HFFc6 (cell line): ENCODE measurements at places on chromosomes 6 and 20. TPM values are rescaled to one million over a fixed set of nuclear protein-coding genes. Genes with fewer than 3 reads are reported as not detected.

DNA sequence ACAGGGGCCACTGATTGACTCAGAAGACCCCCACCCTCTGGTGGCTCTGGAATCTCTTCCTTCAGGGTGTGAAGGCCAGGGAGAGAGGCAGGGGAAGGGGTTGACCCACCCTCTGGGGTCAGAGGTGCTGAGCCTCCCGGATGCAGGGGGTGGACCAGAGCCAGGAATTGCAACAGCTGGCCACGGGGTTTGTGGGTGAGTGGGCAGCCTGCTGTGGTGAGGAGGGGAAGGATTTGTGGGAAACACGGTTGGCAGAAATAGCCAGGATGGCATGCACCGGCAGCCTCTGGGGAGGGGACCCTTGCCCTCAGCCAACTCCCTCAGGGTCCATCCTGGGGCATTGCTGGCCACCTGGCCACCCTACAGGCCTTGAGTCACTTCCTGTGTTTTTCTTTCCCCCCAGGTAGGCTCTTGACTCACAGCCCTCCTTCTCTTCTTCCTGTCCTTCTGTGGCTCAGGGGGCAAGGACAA, 92.8 kb downstream of the MRPL14 start:
- peaks cover 40% of the 10 kb centered on the region for H3K4me1 ChIP-seq
- no peak overlapping the region; the same call in 1 of the 2 replicates for H3K4me3 ChIP-seq
- H3K27me3 ChIP-seq: no peaks in the 10 kb centered on the region; the same call in 1 of the 2 replicates
- H3K27ac ChIP-seq: peak overlapping the region; percentile 42; the same call in 1 of the 2 replicates
- H3K36me3 ChIP-seq: no peaks in the 10 kb centered on the region

- H3K4me1 ChIP-seq: peaks cover 36% of the 10 kb centered on the region
- H3K27ac ChIP-seq: peak overlapping the region; percentile 40
- peak overlapping the region; percentile 8; the same call in 1 of the 2 replicates for H3K4me3 ChIP-seq
- DNase-seq: no peak
- H3K27me3 ChIP-seq: no peaks in the 10 kb centered on the region
Observed at GRCh38 chr20:4702562-4703280, 19.0 kb upstream of the PRND start.

DNA sequence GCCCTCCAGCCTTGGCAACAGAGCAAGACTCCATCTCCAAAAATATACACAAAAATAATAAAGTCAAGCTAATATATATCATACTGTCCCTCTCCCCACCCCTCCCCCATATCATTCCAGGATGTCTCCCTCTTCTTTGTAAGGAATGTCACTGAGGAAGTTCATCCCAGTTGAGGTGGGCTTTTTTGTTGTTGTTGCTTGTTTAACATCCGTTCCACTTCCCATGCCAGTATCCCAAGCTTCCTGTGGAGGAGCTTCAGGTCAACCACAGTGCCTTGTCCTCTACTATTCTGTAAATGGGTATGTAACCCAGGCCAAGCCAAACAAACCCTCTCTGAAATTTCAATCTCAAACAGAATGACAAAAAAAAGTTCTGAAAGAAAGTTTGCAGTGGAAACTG, 19.0 kb upstream of the PTPN1 start:
- no peak for DNase-seq
- no peak overlapping the region for H3K4me3 ChIP-seq
- H3K27me3 ChIP-seq: no peaks in the 10 kb centered on the region
- H3K27ac ChIP-seq: no peak overlapping the region

GRCh38 chr6:88662653-88663174, 300.7 kb downstream of the RNGTT start:
- H3K27ac ChIP-seq: no peak overlapping the region
- no peaks in the 10 kb centered on the region for H3K4me1 ChIP-seq
- no peak overlapping the region for H3K4me3 ChIP-seq

DNA sequence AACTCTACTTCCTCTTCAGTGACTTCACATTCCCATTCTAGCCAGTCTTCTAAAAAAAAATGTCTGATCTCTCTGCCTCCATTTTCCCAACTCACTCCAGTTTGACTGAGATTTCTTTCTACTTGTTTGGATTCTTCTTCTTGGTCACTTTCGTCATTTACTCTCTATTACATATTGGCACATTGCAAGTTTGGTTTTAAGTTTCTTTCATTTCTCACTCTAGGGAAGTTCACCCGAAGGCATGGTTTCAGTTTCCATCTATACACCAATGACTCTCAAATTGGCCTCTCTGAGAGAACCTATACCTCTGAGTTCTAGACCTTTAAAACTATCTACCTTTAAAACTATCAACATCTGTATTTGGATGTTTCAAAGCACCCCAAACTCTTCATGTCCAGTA, 51.3 kb downstream of the CD109 start:
- H3K4me1 ChIP-seq: peaks cover 20% of the 10 kb centered on the region
- peaks cover 8% of the 10 kb centered on the region for H3K36me3 ChIP-seq
- H3K4me3 ChIP-seq: no peak overlapping the region
- no peak for DNase-seq
- no peak overlapping the region for H3K27ac ChIP-seq

GRCh38 chr6:151633526-151634335, 139.9 kb downstream of the CCDC170 start:
- peaks cover 1% of the 10 kb centered on the region; the same call in 1 of the 2 replicates for H3K27me3 ChIP-seq
- DNase-seq: no peak
- no peak overlapping the region for H3K27ac ChIP-seq
- no peaks in the 10 kb centered on the region for H3K4me1 ChIP-seq
- no peaks in the 10 kb centered on the region for H3K36me3 ChIP-seq

MED23 gene
- 18.2 to 25.0 TPM (median 24.7 TPM) in 3 replicates for total RNA-seq

- H3K36me3 ChIP-seq: no peaks in the 10 kb centered on the region
- H3K27me3 ChIP-seq: no peaks in the 10 kb centered on the region
- DNase-seq: no peak
- no peak overlapping the region for H3K4me3 ChIP-seq
Observed at GRCh38 chr6:11705483-11705882, 73.1 kb downstream of the ADTRP start.

GRCh38 chr20:45341939-45342854, 6.0 kb downstream of the SDC4 start:
- H3K36me3 ChIP-seq: peaks cover 41% of the 10 kb centered on the region
- H3K27ac ChIP-seq: peak overlapping the region; percentile 94
- peak overlapping the region; percentile 99 for H3K4me3 ChIP-seq
- peak; percentile 51 for DNase-seq
- H3K27me3 ChIP-seq: no peaks in the 10 kb centered on the region; the same call in none of the 2 replicates

NEURL2 gene
- 1.5 to 2.0 TPM (median 1.9 TPM) in 3 replicates for total RNA-seq

- H3K4me1 ChIP-seq: peaks cover 18% of the 10 kb centered on the region
- DNase-seq: no peak
- no peak overlapping the region for H3K27ac ChIP-seq
Observed at GRCh38 chr20:23683281-23683680, 5.6 kb downstream of the CST4 start.

- peaks cover 10% of the 10 kb centered on the region for H3K27me3 ChIP-seq
- H3K4me3 ChIP-seq: no peak overlapping the region
- no peak overlapping the region for H3K27ac ChIP-seq
- no peak for DNase-seq
- peaks cover 27% of the 10 kb centered on the region for H3K36me3 ChIP-seq
- H3K4me1 ChIP-seq: peaks cover 39% of the 10 kb centered on the region
Observed at GRCh38 chr6:15502446-15503345, 160.1 kb downstream of the DTNBP1 start.

- H3K27me3 ChIP-seq: no peaks in the 10 kb centered on the region
- H3K36me3 ChIP-seq: peaks cover 24% of the 10 kb centered on the region
- no peak overlapping the region for H3K4me3 ChIP-seq
- DNase-seq: no peak
Observed at GRCh38 chr20:41279546-41280225, 37.8 kb downstream of the ZHX3 start.

DNA sequence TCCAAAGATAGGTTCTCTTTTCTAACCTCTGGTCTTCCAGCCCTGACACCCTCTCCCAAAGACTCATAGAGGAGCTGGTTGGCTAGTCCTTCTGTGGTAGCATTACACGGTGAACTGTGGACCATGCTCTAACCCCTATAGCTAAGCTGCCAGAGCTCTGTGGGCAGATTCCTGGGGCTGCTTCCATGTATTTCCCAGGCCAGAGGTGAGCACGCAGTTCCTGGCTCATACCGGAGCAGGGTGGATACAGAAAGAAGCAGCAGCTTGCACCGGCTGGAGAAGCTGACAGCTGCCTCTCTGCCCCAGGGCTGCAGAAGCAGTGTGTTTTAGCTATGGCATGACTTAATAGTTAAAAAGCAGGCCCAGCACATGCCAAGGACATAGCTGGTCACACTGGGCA, 84.1 kb upstream of the FOXP4 start:
- H3K4me1 ChIP-seq: peaks cover 17% of the 10 kb centered on the region
- H3K36me3 ChIP-seq: no peaks in the 10 kb centered on the region
- no peak overlapping the region for H3K4me3 ChIP-seq
- no peak overlapping the region for H3K27ac ChIP-seq
- no peak for DNase-seq

DNA sequence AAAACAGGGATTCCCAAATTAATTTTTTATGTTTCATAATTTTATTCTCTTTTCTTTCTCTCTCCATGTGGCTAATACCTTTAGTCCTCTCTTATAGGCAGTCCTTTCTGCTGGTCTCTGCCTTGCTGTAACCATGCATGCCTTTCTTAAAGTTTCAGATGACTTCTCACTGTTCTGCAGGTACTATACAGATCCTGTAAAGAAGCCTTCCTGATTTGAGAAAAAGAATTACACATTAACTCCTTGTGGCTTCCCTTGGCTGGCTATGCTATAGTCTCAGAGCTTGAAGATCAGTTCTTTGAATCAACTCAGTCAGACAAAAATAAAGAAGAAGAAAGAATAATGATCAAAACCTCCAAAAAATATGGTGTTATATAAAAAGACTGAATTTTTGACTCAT, 7.3 kb upstream of the GPR63 start:
- peaks cover 13% of the 10 kb centered on the region for H3K4me1 ChIP-seq
- H3K27ac ChIP-seq: no peak overlapping the region
- H3K4me3 ChIP-seq: no peak overlapping the region
- H3K36me3 ChIP-seq: no peaks in the 10 kb centered on the region
- DNase-seq: no peak
- H3K27me3 ChIP-seq: no peaks in the 10 kb centered on the region; the same call in 1 of the 2 replicates

DNA sequence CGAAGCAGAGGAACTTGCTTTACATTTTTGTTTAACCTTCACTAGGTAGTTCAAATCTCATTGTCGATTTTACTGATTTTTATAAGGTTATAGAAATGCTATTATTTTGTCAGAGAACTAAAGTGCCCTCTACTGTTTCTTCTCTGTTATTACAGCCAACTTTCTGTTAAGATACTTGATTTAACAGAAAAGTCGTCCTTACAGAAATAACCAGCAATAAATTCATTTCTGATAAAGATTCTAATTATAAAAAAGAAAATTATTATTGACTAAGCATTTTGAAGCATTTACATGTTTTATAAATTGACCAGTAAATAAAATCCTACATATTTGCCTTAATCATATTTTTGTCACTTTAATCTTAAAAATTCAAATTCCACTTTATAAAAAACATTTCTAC, 60.8 kb downstream of the OGFRL1 start:
- no peak overlapping the region for H3K4me3 ChIP-seq
- peaks cover 5% of the 10 kb centered on the region; the same call in 1 of the 2 replicates for H3K36me3 ChIP-seq
- DNase-seq: peak; percentile 39
- H3K27me3 ChIP-seq: no peaks in the 10 kb centered on the region
- H3K4me1 ChIP-seq: peaks cover 48% of the 10 kb centered on the region

BHLHE23 gene
- total RNA-seq: not detected in 2 replicates

DNA sequence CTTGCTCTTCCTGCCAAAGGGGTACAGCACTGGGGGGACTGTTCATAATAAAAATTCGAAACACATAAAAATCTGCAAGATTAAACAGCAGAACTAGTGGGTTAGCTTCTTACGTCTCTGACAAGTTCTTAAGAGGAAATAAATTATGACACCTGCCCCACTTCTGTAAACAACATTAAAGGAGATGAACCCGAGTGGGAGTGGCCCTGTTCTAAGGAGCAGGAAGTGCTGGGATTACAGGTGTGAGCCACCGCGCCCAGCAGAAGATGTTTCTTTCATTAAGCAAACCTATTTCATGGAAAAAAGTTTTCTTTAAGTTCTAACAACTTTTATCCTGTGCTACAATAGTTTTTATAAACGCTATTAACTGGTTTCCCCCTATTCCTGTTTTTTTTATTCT, 24.6 kb downstream of the USP45 start:
- DNase-seq: no peak
- peaks cover 5% of the 10 kb centered on the region; the same call in 1 of the 2 replicates for H3K36me3 ChIP-seq
- H3K27me3 ChIP-seq: no peaks in the 10 kb centered on the region

PAX1 gene
- total RNA-seq: not detected in 3 replicates

DNA sequence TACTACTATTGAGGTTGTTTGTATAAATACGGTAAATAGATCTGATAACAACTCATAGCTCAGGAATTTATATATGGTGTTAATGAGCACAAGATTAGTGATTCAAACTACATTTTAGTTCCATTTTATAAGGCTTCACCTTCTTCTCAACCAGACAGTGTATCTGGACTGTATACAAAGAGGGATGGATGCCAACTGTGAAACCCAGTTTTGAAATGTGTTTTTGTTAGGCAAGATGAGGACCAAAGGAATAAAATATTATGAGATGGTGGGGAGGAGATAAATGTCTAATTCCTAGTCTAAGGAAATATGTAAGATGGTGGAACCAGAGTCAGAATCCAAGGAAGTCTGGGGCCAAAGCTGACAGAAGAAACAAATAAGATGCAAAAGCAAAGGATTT, 329.0 kb downstream of the GRIK2 start:
- H3K4me3 ChIP-seq: peak overlapping the region; percentile 44
- H3K27ac ChIP-seq: peak overlapping the region; percentile 92
- DNase-seq: no peak

DNA sequence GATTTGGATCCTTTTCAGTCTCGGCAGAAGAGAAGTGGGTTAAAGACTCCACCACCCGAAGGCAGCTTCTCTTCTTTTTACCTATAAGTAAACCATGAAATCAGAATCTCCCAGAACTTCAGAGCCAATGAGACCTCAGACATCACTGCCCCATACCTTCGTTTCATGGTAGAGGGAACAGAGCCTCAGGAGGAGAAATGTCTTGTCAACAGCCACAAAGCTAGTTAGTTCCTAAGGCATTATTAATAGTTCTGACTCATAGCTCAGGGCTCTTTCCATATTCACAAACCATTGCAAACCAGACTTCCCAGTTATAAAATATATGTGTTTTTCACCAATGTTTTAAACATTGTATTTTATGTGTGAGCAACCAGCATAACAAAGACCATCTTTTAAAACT, 118.7 kb upstream of the RIPOR2 start:
- H3K4me3 ChIP-seq: peak overlapping the region; percentile 70
- peaks cover 67% of the 10 kb centered on the region for H3K4me1 ChIP-seq
- no peaks in the 10 kb centered on the region for H3K27me3 ChIP-seq
- H3K27ac ChIP-seq: peak overlapping the region; percentile 98
- peaks cover 4% of the 10 kb centered on the region; the same call in 1 of the 2 replicates for H3K36me3 ChIP-seq
- DNase-seq: peak; percentile 80

SIRPA gene
- 49.1 to 64.2 TPM (median 57.0 TPM) in 3 replicates for total RNA-seq

GRCh38 chr20:35342154-35342769, 50.0 kb upstream of the FAM83C start:
- no peaks in the 10 kb centered on the region; the same call in 1 of the 2 replicates for H3K27me3 ChIP-seq
- peaks cover 50% of the 10 kb centered on the region for H3K36me3 ChIP-seq
- DNase-seq: no peak
- H3K4me1 ChIP-seq: peaks cover 67% of the 10 kb centered on the region
- no peak overlapping the region for H3K4me3 ChIP-seq

IP6K3 gene
- 0.24 to 0.50 TPM (median 0.41 TPM) in 3 replicates for total RNA-seq

GRCh38 chr6:87714093-87714842, 12.2 kb upstream of the AKIRIN2 start:
- peak overlapping the region; percentile 76 for H3K27ac ChIP-seq
- DNase-seq: peak; percentile 74
- no peaks in the 10 kb centered on the region for H3K36me3 ChIP-seq
- no peaks in the 10 kb centered on the region; the same call in 1 of the 2 replicates for H3K27me3 ChIP-seq
- H3K4me3 ChIP-seq: no peak overlapping the region
- peaks cover 30% of the 10 kb centered on the region for H3K4me1 ChIP-seq
